ENCODE measurements at places on chromosomes 2 and 18.

DNA sequence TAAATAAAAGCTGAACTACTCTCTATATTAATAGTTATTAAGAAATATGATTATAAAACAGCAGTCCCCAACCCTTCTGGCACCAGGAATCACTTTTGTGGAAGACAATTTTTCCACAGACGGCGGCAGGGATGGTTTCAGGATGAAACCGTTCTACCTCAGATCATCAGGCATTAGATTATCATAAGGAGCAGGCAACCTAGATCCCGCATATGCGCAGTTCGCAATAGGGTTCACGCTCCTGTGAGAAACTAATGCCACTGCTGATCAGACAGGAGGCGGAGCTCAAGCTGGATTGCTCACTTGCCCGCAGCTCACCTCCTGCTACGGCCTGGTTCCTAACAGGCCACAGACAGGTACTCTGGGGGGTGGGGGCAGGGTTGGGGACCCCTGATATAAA lies 19.3 kb upstream of the DSG2 start:
- no peak for DNase-seq

DNA sequence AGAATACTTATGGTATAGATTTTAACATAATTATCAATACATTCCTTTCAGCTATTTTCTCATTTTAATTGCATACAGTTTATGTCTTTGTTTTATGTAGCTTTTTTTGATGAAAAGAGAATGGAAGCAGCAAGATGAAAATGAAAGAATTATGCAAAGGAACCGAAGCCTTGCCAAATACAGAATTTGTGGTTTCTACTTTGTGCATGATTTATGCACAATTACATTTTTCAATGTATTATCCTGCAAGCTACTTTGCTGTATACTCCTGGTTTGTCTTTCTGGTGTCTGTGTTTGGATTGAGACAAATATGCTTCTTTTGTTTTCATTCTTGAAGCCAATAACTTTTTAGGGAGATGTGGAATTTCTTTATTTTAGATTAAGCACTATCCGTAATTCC lies 1642.6 kb upstream of the CELF4 start:
- DNase-seq, result no peak

DNA sequence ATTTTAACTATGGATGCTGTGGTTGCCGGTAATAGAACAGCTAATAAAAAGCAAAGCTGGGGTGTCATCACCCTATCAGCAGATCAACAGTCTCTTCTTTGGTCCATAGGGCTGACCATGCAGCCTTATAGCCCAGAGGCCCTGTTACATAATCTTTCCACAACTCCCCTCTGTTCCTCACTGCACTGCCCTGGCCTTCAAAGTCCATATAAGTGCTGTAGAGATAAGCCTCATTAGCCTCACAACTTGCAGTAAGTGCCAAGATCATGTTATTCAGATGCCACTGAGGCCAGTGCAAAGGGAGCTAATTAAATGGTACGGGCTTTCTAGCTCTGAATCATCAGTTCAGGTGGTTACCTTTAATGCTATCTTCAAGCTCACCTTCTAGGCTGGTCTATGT lies 89.7 kb upstream of the CXCR4 start:
- no peak for DNase-seq

GRCh38 chr2:64876137-64876647 lies 113.0 kb upstream of the SLC1A4 start:
- no peak for DNase-seq

DNA sequence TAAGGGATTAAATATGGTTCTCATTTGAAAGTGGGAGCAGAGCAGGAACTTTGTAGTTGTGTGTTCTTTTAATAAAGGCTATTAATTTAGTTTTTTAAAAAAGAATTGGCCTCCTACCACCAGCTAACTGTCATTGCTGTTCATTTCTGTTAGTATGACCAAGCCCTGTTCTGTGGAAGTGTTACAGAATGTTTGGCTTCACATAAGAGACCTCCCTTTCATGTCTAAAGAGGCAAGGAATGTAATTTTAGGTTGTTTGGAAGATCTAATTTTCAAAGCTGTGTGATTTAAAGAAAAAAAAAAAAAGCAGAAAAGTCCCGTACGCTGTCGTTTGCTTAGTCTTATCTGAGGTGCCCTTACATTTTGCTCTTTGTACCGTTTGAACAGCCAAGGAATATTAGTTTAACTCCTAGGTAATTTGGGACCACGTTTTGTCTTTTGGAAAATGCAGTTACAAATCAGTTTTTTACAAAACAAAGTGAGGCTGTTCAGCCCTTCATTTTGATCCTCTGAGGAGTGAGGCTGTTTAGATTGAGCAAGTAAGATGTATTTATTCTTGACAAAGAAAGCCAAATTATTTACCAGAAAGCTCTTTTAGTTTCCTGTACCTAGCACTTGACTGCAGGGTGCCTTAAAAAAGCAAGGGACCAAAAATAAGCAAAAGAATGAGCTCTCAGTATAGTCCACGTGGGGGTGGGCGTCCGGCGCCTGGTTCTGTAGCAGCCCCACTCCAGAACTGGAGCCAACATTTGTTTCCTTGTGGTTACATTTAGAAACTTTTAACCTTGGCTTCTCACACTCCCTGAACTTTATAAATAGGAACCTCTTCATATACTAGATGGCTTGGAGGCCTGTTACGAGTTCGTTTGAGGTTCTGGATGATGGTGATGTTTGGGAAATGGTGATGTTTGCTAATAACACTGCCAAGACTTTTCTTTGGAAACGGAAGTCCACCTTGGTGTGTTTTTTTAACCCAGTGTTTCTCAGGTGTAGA lies 136.2 kb downstream of the FMNL2 start:
- DNase-seq, result no peak

DNA sequence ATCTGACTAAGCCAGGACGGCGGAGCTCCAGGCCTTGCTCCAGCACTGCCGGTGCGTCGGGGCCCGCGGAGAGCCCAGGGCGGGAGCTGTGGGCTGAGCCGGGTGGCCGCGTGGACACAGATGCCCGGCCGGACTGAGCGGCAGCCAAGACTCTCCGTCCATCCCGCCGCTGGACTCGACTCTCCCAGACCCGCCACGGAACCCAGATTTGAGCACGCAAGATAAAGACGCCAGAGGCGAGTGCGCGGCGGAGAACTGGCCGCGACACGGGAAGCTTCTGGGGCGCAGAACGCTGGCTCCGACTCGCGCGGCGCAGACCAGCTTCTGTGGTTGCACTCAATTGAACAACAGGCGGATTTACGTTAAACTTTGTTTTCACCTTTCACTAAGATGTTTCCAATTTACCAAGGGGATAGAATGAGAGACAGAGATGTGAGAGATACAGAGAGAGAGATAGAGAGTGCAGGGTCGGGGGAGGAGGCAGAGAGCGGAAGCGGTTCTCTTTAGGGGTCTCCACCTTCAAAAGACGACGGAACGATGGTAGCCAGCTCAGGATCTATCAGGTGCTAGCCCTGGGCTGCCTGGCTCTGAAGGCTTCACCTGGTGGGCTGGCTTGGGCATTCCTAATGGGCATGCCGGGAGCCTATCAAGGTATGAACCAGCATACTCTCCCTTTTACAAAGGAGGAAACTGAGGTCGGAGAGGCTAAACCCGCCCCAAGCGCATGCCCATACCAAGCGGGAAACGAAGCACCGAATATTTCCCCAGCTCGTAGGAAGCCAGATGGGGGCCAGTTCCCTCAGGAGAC lies 10.4 kb upstream of the EN1 start:
- DNase-seq, result no peak

DNA sequence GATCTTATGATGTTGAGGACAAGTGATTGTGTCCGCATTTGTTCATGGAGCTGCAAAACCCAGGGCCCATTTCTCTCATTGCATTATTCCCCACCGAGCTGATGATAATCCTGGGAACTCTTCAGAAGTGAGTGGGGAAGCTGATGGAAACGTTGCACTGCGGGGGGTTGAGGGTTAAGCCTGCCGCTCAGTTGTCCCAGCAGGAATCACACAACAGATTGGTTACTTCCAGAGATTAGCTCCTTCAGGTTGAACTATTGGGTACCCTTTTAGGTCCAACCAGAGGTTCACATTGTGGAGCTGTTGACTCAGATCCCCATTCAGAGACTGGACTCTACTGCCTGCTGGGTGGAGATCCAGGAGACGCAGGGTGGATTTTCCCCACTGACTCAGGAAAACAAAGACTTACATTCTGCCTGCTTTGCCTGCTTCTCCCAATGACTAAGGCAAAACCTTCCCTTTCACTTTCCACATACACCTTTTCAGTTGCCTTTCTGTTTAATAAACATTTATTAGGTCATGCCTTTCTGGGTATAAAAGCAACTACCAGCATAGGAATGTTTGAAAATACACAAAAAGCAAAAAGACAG lies 286.4 kb downstream of the TXNL1 start:
- no peak for DNase-seq

GRCh38 chr2:229273006-229273722 lies 2.1 kb upstream of the PID1 start:
- DNase-seq, result no peak

- DNase-seq, result no peak
Observed at GRCh38 chr2:953975-954686, 3.5 kb downstream of the SNTG2 start.

DNA sequence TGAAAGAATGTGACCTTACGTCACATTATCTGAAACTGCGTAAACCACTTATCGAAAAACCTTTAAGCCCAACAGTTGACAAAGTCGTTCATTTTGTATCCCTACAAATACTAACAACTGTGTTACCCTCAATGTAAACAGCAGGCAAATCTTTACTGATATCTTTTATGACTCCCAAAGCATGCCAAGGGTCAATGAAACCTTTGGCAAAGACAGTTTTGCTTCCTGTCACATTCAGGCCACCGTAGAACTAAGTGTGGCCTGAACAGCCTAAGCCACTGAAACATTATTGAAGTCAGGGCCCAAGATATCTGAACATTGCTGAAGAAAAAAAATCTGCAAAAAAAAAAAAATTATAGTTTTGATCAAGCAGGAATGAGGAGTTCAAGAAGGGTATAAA lies 77.3 kb downstream of the FAM124B start:
- no peak for DNase-seq

DNA sequence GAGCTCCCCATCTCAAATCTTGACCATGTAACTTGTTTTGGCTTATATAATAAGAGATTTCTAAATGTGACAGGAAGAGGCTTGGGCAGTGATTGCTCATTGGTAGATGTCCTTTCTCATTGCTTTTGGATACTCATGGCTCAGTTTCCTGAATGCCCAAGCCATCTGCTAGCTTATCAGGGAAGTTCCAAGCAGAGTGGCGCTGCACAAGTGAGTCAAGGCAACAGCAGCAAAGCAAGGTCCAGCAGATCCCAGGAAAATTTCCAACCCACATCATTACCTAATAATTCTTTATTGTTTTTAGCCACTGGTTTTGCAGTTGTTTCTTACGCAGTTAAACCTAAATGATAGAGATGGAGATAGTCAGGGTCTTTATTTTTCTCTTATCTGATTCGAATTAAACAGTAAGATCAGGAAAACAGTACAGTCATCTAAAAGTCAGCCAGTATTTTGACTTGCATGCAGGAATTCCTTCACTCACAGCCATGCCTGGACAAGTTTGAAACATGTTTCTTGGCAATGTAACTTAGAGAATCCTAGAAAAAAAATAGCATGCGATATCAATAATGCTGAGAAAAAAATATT lies 349.7 kb upstream of the TMEFF2 start:
- no peak for DNase-seq

- DNase-seq, result no peak
Observed at GRCh38 chr2:160077912-160078810, 15.7 kb upstream of the PLA2R1 start.

DNA sequence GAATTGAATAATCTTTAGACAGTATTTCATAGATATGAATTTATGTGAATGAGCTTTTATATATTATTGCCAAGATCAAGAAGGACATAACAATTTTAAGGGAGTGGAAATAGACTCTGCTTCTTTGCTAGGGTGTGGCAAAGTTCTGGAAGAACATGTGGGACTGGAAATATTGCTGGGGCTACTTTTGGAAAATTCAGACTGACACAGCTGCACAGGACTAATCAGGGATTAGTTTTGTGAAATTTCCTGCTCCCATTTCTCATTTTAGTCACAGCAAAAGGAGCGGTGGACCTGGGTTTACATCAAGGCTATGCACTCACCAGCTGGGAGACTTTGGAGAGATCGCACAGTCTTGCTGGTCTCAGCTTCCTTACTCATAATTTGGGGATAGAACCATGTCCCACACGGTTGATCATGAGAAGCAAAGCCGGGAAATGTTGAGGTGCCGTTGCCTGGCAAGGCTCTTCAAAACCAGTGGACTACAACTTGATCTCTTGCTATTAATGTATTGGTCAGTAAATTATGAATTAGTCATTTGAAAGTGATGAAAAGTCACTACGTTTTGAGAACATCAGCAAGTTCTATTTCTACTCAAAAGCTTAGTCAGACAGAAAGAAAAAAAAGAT lies 42.4 kb downstream of the IL1RL2 start:
- DNase-seq, result no peak

GRCh38 chr2:126932529-126932928 lies 33.8 kb downstream of the TEX51 start:
- DNase-seq, result no peak

GRCh38 chr18:26356045-26356785 lies 130.0 kb downstream of the TAF4B start:
- no peak for DNase-seq
